ENCODE measurements at places on chromosomes 3 and 15.
A peak's percentile ranks its signal among the peaks of the same experiment; 100 is the strongest.

- DNase-seq: no peak
Measured at GRCh38 chr3:194871864-194872668, 186.4 kb downstream of the FAM43A start.

DNA sequence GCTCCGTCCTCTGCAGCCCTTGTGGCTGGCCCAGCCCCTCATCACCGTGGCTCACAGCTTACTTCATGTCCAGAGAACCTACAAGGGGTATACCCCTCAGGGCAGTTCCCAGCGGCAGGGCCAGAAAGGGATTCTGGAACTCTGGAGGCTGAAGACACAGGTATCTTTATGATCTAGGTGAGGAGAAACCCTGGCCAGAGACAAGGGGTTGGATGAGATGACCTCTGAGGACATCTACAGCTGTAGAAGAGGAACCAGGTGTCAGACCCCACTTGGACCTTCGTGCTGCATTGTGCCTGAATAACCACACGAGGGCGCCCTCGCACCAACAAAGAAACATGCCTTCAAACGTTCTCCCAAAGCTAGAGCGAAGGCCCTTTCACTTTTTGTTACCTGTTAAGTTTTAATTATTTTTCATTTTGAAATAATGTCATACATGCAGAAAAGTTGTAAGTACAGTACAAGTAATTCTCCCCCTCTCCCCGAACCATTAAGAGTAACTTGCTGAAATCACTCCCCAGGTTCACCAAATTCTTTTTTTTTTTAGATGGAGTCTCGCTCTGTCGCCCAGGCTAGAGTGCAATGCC, 118.7 kb upstream of the SMAD3 start:
- peak; percentile 45 for DNase-seq

DNA sequence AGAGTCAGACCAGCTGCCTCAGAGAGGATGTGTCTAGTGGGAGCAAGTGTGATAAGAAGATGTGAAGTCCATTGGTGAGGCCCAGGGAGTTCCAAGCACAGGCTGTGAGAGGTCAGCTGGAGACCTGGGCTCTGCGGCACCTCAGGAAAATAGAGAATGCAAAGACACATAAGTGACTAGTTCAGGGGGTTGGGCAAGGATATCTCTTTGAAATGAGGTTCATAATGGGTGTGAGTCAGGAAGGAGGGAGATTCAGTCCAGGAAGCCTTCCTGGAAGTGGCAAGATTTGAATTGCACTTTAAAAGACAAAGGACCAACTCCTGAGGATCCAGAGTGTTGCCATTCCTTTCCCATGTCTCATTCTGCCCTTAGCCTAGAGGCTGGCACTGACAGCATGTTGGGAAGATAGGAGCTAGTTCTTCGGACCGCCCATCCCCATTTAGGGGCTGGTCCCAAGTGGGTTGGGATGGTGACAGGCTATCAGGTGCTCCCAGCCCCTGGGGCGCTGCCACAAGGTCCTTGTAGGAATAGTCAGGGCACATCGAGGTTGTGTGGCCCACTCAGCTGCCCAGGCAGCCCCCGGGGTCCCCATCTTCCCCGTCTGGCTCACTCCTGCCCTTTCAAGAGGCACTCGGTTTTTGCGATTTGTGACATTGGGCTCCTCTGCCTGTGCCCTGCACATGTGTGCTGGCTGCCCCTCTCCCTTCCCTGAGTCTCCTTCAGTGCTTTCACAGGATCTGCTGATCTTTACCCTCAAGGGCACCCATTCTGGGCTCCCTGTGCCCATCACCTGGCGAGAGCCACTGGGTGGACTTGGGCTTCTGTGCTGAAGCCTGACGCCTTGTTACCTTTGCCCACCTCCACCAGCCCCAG, 23.7 kb downstream of the ESYT3 start:
- no peak for DNase-seq

- no peak for DNase-seq
Measured at GRCh38 chr3:35946854-35947515, 307.7 kb downstream of the ARPP21 start.

GRCh38 chr15:73931441-73931840, 5.2 kb downstream of the LOXL1 start:
- DNase-seq: no peak
